ENCODE measurements at places on chromosomes 2 and 18.

- DNase-seq = no peak
Measured at GRCh38 chr2:170747921-170748320, 22.3 kb upstream of the ERICH2 start.

DNA sequence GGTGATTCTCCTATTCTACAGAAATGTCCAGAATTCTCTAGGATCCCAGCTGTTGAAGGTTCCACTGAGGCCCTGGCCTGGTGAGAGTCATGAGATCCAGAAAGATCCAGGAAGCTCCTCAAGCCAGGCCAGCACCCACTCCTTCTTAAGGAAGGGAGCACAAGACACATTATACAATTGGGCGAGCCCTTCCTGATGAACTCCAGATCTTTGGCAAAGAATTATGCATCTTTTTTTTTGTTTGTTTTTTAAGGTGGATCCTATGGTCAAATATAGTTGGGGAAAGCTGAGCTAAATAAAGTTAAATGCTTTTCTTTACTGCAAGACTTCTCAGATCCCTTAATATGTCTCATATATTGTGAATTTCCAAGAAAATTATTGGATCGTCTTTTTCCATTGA is 37.0 kb upstream of the LOXHD1 start:
- DNase-seq = no peak

DNA sequence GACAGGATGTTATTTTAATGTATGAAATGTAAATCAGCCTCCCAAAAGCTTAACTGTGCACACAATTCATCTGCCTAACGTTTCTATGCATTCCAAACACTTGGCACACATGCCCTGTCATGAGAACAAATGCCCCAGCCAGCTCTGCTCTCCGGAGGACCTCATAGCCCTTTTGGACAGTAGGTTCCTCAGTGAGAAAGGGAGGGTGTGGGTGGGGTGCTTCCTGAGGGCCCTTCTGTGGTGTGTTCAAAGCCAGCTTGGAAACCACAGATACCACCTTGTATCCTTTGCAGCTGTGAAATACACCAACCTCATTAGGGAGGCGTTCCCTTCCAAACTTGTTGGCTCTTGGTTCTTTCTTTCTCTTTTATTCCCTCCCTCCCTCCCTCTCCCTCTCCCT is 102.2 kb upstream of the ASB18 start:
- no peak for DNase-seq

GRCh38 chr2:81196933-81197628 is 892.5 kb upstream of the LRRTM1 start:
- no peak for DNase-seq

DNA sequence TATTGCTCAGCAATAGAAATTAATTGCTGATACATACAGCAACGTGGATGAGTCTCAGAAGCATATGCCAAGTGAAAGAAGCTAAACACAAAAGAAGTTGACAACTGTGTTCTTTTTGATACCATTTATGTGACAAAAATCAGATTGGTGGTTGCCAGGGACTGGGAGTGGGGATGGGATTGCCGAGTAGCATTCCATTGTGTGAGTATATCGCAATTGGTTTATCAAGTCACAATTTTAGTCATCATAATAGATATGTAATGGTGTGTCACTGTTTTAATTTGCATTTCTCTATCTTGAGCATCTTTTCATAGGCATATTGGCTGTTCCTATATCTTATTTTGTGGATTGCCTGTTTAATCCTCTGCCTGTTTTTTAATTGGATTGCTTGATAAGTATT is 20.9 kb downstream of the STRADB start:
- no peak for DNase-seq

GRCh38 chr2:65658266-65658665 is 225.9 kb upstream of the SPRED2 start:
- DNase-seq = no peak

DNA sequence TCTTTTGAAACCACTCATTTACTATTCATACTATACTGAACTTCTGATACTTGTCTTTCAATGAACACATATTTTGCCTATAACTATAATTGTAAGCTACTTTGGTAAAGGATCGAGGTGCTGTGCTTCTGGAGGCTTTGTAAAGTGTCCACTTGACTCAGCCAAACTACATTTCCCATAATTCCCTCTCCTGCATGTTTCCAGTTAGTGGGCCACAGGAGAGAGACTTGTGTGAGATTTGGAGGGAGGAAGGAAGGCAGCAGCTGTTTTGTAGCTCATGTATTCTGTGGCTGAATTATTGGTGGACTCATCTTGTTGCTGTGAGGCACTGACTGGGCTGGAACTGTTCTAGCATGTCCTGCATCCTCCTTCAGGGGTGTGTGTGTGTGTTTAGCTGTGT is 328.8 kb downstream of the ARL6IP6 start:
- DNase-seq = no peak

GRCh38 chr2:198873503-198874471 is 584.0 kb downstream of the SATB2 start:
- no peak for DNase-seq

GRCh38 chr2:73013936-73014335 is 57.6 kb downstream of the SFXN5 start:
- no peak for DNase-seq

DNA sequence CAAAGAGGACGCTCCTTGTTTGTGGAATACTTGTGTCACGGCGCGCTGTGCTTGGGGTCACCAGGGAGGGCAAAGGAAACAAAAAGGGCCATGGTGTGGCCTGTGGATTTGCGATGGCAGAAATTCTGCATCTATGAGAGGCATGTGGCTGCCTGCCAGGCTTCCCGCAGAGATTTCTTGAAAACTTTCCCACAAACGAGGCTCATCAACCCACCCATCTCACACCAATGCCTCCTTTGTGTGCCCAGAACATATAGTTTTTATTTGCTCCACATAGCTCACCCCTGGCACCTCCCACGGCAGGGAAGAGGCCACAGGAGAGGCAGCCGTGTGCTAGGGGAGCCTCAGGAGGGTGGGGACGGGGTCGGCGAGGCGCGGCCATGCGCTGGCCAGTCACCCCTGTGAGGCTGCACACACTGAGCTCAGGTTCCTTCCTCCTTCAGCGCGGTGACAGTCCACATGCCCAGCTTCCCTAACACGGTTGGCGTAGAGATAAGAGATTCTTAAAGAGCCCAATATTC is 100.3 kb downstream of the MBP start:
- DNase-seq = no peak

DNA sequence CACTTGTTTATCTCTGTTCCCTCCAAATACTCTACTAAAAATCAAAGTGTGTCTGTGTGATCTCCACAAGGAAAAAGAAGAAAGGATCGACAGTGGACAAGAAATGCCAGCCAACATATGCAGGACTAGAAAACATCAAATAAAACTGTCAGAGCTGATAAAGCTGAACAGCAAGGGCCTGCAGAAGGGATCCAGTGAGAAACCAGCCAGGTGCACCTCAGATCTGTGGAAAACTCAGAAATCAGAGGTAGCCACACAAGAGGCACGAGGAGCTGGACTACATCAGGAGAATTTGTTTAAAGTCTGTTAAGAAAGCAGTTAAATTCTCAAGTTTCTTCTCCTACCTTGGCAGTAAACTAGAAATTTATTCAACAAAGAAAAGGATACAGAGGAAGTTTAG is 135.2 kb downstream of the SUCLG1 start:
- DNase-seq = no peak

- no peak for DNase-seq
Measured at GRCh38 chr18:21904856-21905255, 164.3 kb downstream of the MIB1 start.

DNA sequence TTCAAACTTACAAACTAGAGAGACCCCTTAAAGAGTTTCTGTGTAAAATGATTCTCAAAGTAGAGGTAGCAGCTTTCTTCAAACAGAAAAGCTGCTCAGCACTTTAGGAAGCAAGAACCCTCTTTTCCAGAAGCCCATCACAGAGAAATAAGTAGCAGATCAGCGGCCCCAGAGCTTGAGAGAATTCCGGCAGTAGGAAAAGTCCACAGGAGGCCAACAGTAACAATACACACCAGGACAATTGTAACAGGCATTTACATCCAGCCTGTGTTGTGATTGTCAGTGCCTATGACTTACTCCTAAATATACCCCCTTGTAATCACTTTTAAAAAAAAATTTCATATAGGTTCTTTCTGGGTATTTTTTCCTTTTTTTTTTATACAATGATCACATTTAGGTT is 161.4 kb upstream of the ACVR2A start:
- no peak for DNase-seq

DNA sequence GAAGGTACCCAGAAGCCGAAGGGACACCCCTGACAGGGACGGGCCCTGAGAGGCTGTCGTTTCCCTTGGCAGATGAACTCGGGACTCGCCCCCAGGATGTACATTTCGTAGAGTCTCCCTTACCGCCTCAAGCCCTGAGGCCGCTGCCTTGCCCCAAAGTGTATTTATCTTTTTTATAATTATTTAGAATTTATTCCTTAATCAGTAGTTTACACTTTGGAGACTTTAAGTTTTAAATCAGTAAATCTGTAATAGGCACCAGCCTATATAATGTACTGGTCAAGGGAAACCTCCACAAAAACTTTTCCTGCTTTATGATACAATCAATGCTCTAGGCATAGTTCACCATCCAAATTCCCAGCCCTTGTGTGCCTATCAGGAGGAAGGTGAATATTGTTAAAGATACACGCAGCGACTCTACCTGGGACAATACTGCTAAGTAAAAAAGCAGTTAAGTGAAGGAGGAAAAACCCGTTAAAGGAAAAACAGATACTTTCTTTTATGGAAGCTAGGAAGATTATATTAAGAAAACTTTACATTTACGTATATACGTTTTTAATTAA is 848 bp downstream of the VRK2 start:
- DNase-seq = no peak

GRCh38 chr2:57894381-57894780 is 152.2 kb upstream of the VRK2 start:
- no peak for DNase-seq

DNA sequence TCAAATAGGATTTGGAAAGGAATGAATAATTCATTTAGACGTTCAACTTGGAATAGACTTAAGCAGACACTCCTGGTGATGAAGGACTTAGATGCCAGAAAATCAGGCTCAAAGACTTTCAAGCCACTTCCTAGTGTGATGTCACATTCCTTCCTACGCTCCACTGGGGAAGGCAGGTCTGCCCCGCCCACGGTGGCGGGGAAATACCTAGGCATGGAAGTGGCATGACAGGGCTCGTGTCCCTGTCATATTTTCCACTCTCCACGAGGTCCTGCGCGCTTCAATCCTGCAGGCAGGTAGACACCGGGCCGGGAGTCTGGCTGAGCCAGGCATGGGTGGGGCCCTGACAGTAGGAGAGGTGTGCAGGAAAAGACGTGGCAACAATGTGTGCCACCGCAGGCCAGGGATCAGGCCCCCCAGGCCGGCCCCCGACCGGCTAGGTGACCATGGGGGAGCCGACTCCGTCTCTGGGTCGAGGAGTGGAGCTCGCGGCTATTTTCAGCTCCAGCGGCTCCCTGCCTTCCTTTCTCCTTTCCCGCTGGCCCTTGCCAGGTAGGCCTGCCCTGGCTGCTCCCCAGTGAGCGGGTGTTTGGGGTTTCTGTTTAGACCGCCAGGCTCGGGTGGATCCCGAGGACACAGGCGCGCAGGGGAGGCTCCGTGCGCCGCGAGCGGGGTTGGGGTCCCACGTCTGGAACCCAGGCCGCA is at the start of gene IL1RL2:
Gene IL1RL2 (plus strand): TSS at position 233 of the 705 bp plus-strand sequence. CDS start 845 bp downstream, outside the sequence.
- DNase-seq = no peak

GRCh38 chr2:215485032-215485431 is 49.2 kb upstream of the FN1 start:
- no peak for DNase-seq

DNA sequence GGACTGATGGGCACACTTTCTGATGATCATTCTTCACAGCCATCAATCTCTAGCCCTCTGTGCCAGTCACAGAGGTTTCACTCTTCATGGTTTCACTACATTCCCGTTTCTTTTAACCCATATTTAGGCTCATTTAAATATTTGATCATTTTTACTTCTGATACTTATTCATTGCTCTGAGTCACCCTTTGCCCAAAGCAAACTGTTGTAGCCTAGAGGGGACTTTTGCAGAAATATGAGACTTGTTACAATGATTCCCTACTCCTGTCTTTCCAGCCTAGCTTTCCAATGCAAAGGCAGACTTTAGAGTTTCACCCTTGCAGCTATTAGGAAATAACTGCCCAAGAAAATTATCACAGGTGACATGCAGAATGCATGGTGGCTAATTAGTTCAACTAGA is 444.2 kb downstream of the PTPRM start:
- DNase-seq = no peak

DNA sequence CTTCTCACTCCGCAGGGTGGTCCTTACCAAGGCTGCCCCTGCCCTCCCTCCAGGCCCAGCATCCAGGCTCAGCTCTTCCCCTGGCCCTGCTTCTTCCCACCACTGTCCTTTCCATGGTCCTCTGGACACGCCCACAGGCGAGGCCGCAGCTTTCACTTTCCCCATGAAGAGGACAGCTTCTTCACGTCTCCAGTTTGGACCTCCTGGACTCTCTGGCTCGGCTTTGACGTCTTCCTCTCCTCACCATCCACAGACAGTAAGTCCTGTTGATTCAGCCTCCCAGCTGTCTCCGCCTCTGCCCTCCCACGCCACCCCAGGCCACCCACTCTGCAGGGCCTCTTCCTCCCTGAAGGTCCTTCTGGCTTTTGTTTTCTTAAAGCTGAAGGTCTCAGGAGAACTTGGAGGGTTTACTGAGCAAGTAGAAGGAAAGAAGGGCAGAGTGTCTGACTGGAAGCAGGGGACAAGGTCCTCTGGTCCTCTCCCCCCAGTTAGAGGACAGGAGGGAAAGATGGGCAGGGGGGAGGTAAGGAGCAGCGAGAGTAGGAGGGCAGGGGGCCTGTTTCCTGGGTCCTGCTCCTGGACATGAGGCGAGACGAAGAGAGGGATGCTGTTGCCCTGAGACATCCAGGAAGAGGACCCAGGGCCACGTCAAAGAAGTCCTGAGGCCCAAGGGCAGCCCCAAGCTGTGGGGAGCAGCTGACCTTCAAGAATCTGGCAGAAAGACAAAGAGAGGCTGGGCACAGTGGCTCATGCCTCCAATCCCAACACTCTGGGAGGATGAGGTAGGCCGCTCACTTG is 24.7 kb upstream of the NMUR1 start:
- DNase-seq = no peak

GRCh38 chr2:174686430-174686829 is 77.8 kb downstream of the CHRNA1 start:
- DNase-seq = no peak

DNA sequence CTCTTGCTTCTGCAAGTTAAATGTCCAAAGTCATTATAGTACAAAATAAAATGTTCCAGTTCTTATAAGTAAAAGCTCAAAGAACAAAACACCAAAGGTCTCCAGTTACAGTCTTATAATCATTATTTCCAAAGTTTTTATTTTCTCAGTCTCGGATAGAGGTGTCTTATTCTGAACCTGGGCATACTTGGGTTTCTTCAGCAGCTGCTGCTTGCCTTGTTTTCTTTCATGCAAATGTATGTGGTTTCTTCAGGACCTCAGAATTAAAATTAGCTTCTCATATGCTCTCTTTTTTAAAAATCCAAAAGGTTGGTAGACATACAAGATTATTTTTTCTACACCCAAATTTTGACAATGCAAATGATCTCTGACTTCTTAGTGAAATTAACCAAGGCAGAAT is 383.0 kb downstream of the METTL4 start:
- DNase-seq = no peak

GRCh38 chr2:241850544-241851324 is 8.0 kb downstream of the PDCD1 start:
- no peak for DNase-seq

- DNase-seq = no peak
Measured at GRCh38 chr18:73768043-73768442, 379.6 kb downstream of the FBXO15 start.
